ENCODE measurements at places on chromosomes 16 and 17. TPM values are rescaled to one million over a fixed set of nuclear protein-coding genes. Genes with fewer than 3 reads are reported as not detected.

The SLC35G6 gene
- total RNA-seq: not detected

The FAM222B gene
- 3.0 TPM for total RNA-seq

The SLC6A2 gene
- total RNA-seq: not detected

The DNAH3 gene
- total RNA-seq: not detected

The P2RX1 gene
- total RNA-seq: 0.57 TPM

The PCGF2 gene
- total RNA-seq: 3.1 TPM

The TVP23A gene
- total RNA-seq: not detected

The NEUROD2 gene
- total RNA-seq: not detected

The KRT39 gene
- not detected for total RNA-seq

The PLA2G10 gene
- total RNA-seq: not detected

The SETD1A gene
- 1.3 TPM for total RNA-seq

The RSPRY1 gene
- 34.7 TPM for total RNA-seq

The PLD6 gene
- 2.9 TPM for total RNA-seq

The IL4R gene
- 73.3 TPM for total RNA-seq

The CCL5 gene
- total RNA-seq: not detected

The SHCBP1 gene
- total RNA-seq: 3.1 TPM

The GCGR gene
- 0.09 TPM for total RNA-seq

The SLC12A3 gene
- total RNA-seq: under 0.01 TPM

The GRB7 gene
- total RNA-seq: not detected

The FBXL19 gene
- total RNA-seq: 15.9 TPM

The HBM gene
- total RNA-seq: not detected

The DHRS7C gene
- total RNA-seq: not detected

The DNAJA2 gene
- total RNA-seq: 78.8 TPM

The KRTAP4-9 gene
- not detected for total RNA-seq

The COQ7 gene
- total RNA-seq: 21.1 TPM

The KIF19 gene
- total RNA-seq: under 0.01 TPM

The SPN gene
- under 0.01 TPM for total RNA-seq

The SMIM5 gene
- total RNA-seq: not detected

The KCNH4 gene
- total RNA-seq: not detected

The ASPA gene
- total RNA-seq: 7.6 TPM

The CPHXL2 gene
- not detected for total RNA-seq

The CD79B gene
- 0.43 TPM for total RNA-seq

The CACNA1G gene
- under 0.01 TPM for total RNA-seq

The ZNF207 gene
- 72.4 TPM for total RNA-seq

The ZNF469 gene
- 4.6 TPM for total RNA-seq

The GSDMA gene
- not detected for total RNA-seq

The OTOP2 gene
- not detected for total RNA-seq

The TBC1D3D gene
- total RNA-seq: not detected

The P3H4 gene
- total RNA-seq: 86.2 TPM

The PLEKHH3 gene
- 9.0 TPM for total RNA-seq

The CUEDC1 gene
- total RNA-seq: 12.1 TPM

The NRN1L gene
- total RNA-seq: 0.14 TPM

The CCL2 gene
- total RNA-seq: 57.9 TPM
